Foreskin fibroblast (primary cell): ENCODE measurements at places on chromosomes 11 and 22.
A peak's percentile ranks its signal among the peaks of the same experiment; 100 is the strongest.

GRCh38 chr22:36806835-36807234 lies 10.0 kb downstream of the PVALB start:
- no peak for DNase-seq

DNA sequence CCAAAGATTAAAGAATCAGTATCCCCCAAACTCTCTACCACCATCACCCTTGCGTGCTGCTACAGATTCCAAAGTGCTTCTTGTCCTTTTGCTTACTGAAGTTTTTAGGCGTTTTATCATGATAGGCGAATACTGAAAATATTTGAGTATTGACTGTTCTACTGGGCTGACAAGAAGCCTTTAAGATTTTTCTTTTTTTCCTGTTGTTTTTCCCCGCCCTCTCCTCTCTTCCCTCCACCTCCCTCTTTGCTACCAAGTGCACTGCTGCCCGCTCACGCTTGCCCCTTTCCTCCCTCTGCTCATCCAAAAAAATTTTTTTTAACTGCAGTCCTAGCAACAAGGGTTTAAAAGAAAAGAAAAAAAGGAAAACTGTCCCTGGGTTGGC lies 679 bp downstream of the SPCS2 start:
- DNase-seq, result peak; percentile 44

- DNase-seq, result no peak
Measured at GRCh38 chr22:36225333-36225922, 13.9 kb downstream of the APOL2 start.

DNA sequence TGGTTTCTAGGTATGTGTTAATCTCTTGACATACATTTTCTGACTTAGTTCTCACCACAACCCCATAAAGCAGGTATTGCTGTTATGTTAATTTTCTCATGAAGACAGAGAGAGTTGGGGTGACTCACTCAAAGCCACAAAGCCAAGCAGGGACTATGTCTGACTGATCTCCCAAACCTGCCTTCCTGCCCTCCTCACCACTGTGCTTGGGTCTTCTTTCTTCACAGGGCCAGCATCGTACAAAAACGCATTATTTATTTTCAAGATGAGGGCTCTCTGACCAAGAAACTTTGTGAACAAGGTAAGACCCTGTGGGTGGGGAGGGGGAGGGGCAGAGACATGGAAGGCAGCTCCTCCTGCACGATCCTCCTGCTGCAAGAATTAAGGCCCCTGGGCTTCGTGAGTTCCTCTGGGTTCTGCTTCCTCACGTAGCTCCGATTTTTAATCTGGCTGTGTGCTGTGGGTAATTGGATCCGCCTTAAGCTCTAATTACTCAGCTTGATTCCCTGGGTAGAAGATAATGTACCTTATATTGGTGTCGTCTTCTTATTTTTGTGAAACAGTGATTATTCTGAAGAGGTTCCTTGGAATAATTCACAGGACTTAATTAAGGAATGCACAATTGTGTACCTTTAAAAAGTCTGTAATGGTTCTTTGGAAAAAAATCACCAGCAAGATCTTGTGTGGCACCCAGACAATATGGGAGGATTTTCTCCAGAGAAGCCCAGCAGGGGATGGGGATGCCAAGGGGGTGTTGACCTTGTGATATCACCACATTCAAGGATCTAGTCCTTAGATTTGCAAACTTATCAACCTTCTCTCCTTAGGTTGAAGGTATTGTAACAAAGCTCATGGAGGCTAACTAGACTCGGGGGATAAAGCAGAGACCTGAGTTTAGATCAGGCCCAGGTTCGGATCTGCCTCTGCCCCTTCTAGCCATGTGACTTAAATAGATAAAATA lies 112.9 kb downstream of the SPON1 start:
- no peak for DNase-seq

GRCh38 chr22:29258407-29259252 lies 9.2 kb downstream of the RHBDD3 start:
- DNase-seq, result no peak

GRCh38 chr22:30855677-30856518 lies 112.7 kb downstream of the MORC2 start:
- no peak for DNase-seq

DNA sequence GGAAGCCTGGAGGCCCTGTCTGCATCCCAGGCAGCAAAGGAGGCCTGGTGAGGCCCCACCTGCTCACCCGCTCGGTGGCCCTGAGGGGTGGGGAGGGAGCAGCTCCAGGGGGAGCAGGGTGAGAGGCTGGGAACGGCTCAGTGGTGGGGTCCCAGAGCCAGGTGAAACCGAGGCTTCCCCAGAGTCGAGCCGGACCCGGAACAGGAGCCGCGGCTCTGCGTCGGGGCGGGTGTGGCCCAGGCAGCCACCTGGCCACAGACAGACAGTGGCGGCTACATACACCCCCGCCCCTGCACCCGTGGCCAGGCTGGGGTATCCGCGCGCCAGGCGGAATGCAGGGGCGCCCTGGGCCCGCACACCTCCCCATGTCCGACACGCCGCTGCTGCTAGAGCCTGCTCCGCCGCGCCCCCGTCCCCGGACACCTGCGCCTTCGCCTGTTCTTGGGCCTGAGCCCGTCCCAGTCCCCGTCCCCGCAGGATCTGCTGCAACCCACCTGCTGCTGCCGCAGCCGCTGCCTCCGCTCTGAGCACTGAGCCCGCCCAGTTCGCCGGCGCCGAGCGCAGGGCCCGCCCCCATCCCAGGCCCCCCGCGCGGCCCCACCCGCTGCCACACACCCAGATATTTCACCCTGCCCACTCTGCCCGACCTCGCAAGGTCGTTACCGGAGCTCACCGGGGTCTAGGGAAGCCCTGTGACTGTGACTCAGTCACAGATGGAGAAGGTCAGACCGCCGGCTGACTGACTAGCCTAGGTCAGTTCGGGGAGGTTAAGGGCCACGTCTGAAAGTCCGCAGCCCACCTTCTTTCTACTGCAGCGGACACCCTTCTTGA lies at the start of gene SLC7A4:
Gene SLC7A4, minus strand, starts transcription at position 525 of the 831 bp plus-strand sequence. CDS start 749 bp downstream, outside the sequence.
- DNase-seq, result peak; percentile 18

DNA sequence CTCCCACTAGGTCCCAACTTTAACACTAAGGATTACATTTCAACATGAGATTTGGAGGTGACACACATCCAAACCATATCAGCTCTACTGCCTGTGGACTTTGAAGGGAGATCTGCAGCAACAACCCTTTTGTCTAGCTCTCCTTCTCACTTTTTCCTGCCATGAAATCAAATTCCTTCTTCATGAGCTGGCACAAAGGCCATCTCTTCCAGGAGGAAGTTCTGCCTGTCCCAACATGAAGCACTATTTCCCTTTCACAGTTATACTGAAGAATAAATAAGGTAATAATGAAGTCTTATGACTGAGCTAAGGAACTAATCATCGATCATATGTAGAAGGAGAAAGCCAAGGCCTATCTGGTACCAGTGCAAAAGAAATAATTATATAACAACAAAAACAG lies 253.5 kb upstream of the TENM4 start:
- no peak for DNase-seq

GRCh38 chr11:102900346-102900745 lies 25.6 kb upstream of the MMP12 start:
- DNase-seq, result no peak

GRCh38 chr11:115317277-115318185 lies 186.7 kb downstream of the CADM1 start:
- no peak for DNase-seq

- DNase-seq, result no peak
Measured at GRCh38 chr11:33790040-33790439, 15.7 kb upstream of the FBXO3 start.

DNA sequence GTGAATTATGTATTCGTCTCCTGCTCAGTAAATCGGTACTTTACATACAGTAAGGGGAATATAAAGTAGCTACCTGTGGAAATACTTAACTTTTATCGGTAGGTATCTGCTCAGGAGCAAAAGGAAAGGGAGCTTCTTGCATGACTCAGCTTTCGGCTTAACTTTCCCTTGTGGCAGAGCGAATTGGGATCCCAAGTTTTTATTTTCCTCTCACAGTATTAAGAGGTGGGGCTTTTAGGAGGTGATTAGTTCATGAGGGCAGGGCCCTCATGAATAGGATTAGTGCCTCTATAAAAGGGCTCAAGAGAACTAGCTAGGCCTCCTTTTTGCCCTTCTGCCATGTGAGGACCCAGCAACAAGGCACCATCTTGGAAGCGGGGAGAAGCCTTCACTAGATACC lies 18.7 kb downstream of the RCN1 start:
- no peak for DNase-seq

DNA sequence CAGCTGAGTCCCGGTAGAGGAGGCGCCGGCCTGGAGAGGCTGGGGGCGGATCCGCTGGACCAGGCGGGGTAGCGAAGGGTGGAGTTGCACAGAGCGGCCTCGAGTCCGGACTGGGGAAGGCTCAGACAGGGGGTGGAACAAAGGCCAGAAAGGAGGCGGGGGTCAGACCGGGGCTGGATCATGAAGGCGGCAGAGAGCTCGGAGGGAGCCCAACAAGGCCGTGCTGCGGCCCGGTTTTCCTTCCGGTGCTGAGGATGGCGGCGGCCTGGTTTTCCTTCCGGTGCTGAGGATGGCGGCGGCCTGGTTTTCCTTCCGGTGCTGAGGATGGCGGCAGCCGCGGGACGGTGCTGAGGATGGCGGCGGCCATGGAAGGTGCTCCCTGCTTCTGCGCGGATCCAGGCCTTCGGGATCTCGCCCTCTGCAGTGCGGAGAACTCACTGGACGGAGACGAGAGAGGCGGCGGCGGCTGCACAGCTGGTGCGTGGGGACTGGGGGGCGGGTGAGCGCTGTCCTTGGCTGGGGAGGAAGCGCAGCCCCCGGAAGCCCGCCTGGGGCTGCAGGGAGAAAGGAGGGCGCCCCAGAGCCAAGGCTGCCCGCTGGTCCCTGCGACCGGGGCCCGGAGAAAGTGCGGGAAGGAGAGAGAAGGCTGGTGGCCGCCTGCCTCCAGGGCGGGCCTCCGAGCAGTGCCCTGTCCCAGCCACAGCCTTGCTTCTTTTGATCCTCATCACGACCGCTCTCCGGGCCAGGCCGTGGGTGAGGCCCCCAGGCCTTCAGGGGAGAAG lies 350.4 kb upstream of the B3GAT1 start:
- no peak for DNase-seq

GRCh38 chr22:42997582-42998090 lies 17.3 kb downstream of the PACSIN2 start:
- no peak for DNase-seq

- no peak for DNase-seq
Measured at GRCh38 chr22:46948411-46949144, 186.1 kb downstream of the TBC1D22A start.

- peak; percentile 92 for DNase-seq
Measured at GRCh38 chr11:61922539-61922938, 5.2 kb upstream of the RAB3IL1 start.

- DNase-seq, result no peak
Measured at GRCh38 chr11:58613228-58613627, 9.2 kb upstream of the CNTF start.

GRCh38 chr11:87451395-87451794 lies 413.7 kb downstream of the TMEM135 start:
- no peak for DNase-seq

GRCh38 chr22:42425337-42425988 lies 6.7 kb downstream of the NFAM1 start:
- no peak for DNase-seq

DNA sequence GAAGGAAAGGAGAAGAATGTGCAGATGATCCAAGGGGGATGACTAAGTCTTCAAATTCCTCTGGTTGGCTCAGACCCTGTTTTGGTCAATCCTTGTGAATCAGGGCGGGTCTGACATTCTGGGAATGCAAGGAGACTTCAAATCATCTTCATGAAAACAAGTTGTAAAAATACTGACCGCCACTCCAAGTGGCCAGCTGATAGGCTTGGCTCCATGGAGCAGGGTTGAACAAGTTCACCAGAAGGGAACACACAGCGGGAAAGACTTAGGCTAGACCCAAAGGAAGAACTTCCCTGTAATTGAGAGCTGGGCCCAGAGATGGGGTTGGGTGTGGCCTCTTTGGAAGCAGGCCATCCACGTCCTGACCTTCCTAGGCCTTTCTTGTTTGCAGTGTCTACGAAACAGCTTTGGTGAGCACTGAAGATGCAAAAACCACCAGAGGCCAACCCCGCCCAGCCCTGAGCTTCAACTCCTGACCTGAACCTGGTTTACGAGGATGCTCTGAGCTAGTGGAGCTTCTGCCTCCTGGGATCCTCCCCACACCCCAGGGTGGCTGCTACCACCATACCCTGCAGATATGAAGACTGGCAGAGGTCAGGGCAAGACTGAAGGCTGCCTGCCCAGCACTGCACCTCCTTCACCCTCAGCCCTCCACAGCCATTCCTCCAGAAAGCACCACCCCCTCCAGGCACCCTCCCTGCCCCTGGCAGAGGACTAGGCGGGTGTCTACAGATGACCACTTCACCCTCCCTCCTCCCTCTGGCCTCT lies 26.1 kb downstream of the GDPD5 start:
- peak; percentile 88 for DNase-seq

GRCh38 chr11:40204228-40204627 lies 1255.2 kb downstream of the LRRC4C start:
- DNase-seq, result no peak

GRCh38 chr22:26837784-26838470 lies 180.5 kb downstream of the MIAT start:
- DNase-seq, result no peak

DNA sequence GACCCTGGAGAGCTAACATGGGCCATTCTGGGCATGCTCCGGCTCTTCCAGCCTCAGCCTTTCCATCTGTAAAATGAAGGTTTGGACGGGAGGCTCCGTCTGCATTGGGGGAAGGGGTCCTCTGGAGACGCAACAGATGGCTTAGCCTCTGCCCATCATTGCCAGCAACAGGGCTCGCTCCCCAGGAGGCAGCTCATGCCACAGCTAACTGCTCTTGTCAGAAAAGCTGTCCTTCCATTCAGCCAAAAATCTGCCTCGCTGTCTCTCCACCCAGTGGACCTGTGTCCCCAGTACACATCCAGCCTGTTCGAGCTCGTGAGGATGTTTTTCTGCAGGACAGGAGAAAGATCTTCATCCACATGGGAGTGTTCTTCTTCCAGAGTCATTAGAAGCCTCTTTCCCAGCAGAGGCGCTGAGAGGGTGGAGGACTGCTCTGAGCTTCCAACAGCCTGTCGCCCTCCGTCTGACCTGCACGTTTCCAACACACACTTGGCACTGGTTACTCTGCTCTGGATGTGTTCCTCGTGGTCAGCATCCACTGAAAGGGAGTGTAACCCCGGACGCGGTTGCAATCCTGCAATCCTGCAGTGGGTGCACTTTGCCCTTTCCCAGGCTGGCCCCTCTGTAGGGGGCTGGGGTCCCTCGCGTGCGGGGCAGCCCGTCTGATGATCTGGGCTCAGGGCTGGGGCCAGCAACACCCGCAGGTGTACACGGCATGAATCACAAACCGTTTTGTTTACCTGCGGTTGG lies 1340.9 kb downstream of the TBC1D22A start:
- DNase-seq, result no peak

GRCh38 chr11:10659339-10660216 lies 34.0 kb downstream of the IRAG1 start:
- DNase-seq, result peak; percentile 96

GRCh38 chr11:76560219-76560618 lies 110.3 kb downstream of the LRRC32 start:
- DNase-seq, result peak; percentile 28

DNA sequence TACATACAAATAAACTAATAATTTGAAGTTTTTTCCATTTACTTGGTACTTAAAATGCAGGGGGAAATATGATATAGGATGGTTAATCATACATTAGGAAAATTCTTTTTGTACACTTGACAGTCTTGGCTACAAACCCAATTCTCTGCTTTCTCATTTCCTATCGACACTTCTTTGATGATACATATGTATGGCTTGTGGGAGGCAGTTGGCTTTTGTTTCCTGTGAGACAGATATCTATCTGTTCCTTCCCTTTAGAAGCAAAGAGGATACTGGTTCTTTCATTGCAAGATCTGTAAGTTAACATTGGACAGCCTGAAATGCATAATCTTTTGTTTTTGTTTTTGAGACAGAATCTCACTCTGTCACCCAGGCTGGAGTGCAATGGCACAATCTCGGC lies 47.9 kb upstream of the ADORA2A start:
- no peak for DNase-seq

- no peak for DNase-seq
Measured at GRCh38 chr11:96967616-96968015, 577.8 kb downstream of the JRKL start.
